ENCODE measurements at places on chromosomes 2 and 18. TPM values are rescaled to one million over a fixed set of nuclear protein-coding genes. Genes with fewer than 3 reads are reported as not detected.

The NDC80 gene
- 11.0 TPM for polyA plus RNA-seq

The GPR35 gene
- 0.67 TPM for polyA plus RNA-seq

The CYS1 gene
- polyA plus RNA-seq: 0.09 TPM

The UNC80 gene
- polyA plus RNA-seq: 0.16 TPM

The MSH2 gene
- 64.1 TPM for polyA plus RNA-seq

The EFR3B gene
- 3.4 TPM for polyA plus RNA-seq

The CDKL4 gene
- polyA plus RNA-seq: not detected

The SP140L gene
- polyA plus RNA-seq: 0.58 TPM

The SP140 gene
- polyA plus RNA-seq: 0.23 TPM

The PHOSPHO2 gene
- 1.9 TPM for polyA plus RNA-seq

The PRKCE gene
- polyA plus RNA-seq: 0.67 TPM

The SGPP2 gene
- 0.29 TPM for polyA plus RNA-seq

The SERPINE2 gene
- polyA plus RNA-seq: 26.5 TPM

The ALPG gene
- polyA plus RNA-seq: 3.2 TPM

The CLEC4F gene
- not detected for polyA plus RNA-seq

The FAM228A gene
- not detected for polyA plus RNA-seq

The CRYBA2 gene
- polyA plus RNA-seq: not detected

The SERPINB7 gene
- polyA plus RNA-seq: not detected

The RAMP1 gene
- 3.9 TPM for polyA plus RNA-seq

The ZAP70 gene
- polyA plus RNA-seq: 0.15 TPM

The VWC2L gene
- not detected for polyA plus RNA-seq

The PTMA gene
- 643 TPM for polyA plus RNA-seq

The CFC1 gene
- polyA plus RNA-seq: 0.14 TPM

The IHH gene
- polyA plus RNA-seq: 0.13 TPM

The SDC1 gene
- 71.4 TPM for polyA plus RNA-seq

The CAPN14 gene
- not detected for polyA plus RNA-seq

The DOK1 gene
- polyA plus RNA-seq: 11.0 TPM

The ABHD1 gene
- polyA plus RNA-seq: 0.88 TPM

The GBX2 gene
- polyA plus RNA-seq: 0.38 TPM

The IL36RN gene
- not detected for polyA plus RNA-seq

The TYW5 gene
- 3.3 TPM for polyA plus RNA-seq

The KCNK3 gene
- polyA plus RNA-seq: 0.33 TPM

The BOD1L2 gene
- polyA plus RNA-seq: not detected

The GLI2 gene
- 18.4 TPM for polyA plus RNA-seq

The IL1RL2 gene
- not detected for polyA plus RNA-seq

The RAB1A gene
- 77.9 TPM for polyA plus RNA-seq

The GALNT3 gene
- polyA plus RNA-seq: 3.4 TPM

The OSBPL1A gene
- 53.2 TPM for polyA plus RNA-seq
